K562 (cell line): ENCODE measurements at places on chromosomes 5 and 9. TPM values are rescaled to one million over a fixed set of nuclear protein-coding genes. Genes with fewer than 3 reads are reported as not detected.
A peak's percentile ranks its signal among the peaks of the same experiment; 100 is the strongest.

- DNase-seq = no peak
- no peaks in the 10 kb centered on the region for H3K4me1 ChIP-seq
- H3K4me3 ChIP-seq = no peak overlapping the region
- H3K27ac ChIP-seq = no peak overlapping the region
- no peaks in the 10 kb centered on the region for H3K36me3 ChIP-seq
- no peaks in the 10 kb centered on the region for H3K27me3 ChIP-seq
These were observed 22.6 kb downstream of the SEMA5A start for GRCh38 chr5:9523090-9523823.

- H3K27ac ChIP-seq = no peak overlapping the region
- H3K4me1 ChIP-seq = no peaks in the 10 kb centered on the region
- H3K27me3 ChIP-seq = peaks cover 2% of the 10 kb centered on the region; the same call in 2 of the 3 replicates
- no peak for DNase-seq
- H3K36me3 ChIP-seq = no peaks in the 10 kb centered on the region
- H3K4me3 ChIP-seq = no peak overlapping the region
These were observed 78.3 kb upstream of the IRX1 start for GRCh38 chr5:3517348-3517747.

DNA sequence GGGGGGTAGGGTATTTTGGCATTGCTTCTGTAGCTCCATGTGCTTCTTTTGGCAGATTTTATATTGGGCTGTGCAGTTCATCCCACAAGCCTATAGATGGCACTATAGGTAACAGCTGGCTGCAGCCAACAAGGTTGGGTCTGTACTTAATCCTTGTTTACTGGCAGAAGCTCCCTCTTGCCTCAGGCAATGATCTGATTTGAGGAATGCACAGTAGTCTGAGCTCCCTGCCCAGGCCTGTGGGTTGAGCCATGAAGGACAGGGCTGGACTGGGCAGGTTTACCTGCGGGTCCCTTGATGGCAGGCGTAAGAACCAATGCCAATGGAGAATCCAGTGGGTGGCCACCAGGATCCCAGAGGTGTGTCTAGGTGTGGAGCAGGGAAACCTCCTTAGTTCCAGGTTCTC, 11.7 kb upstream of the OR1J2 start:
- H3K27ac ChIP-seq = no peak overlapping the region
- no peaks in the 10 kb centered on the region for H3K4me1 ChIP-seq
- no peak overlapping the region for H3K4me3 ChIP-seq
- H3K36me3 ChIP-seq = no peaks in the 10 kb centered on the region
- no peaks in the 10 kb centered on the region for H3K27me3 ChIP-seq
- peak; percentile 44 for DNase-seq

- DNase-seq = no peak
- peaks cover 58% of the 10 kb centered on the region for H3K27me3 ChIP-seq
- H3K36me3 ChIP-seq = no peaks in the 10 kb centered on the region
- H3K27ac ChIP-seq = no peak overlapping the region
- H3K4me1 ChIP-seq = no peaks in the 10 kb centered on the region
These were observed 36.7 kb upstream of the ORM1 start for GRCh38 chr9:114286146-114286679.

- no peak overlapping the region for H3K4me3 ChIP-seq
- H3K27me3 ChIP-seq = no peaks in the 10 kb centered on the region
- H3K36me3 ChIP-seq = no peaks in the 10 kb centered on the region
- DNase-seq = no peak
These were observed 357.8 kb downstream of the TMEM38B start for GRCh38 chr9:106052166-106052565.

The PLEKHG4B gene
- 0.02 and 0.04 TPM in 2 replicates for total RNA-seq

The IL13 gene
- total RNA-seq = not detected in 2 replicates

- no peak overlapping the region for H3K27ac ChIP-seq
- no peaks in the 10 kb centered on the region for H3K27me3 ChIP-seq
- no peak overlapping the region for H3K4me3 ChIP-seq
These were observed 244.9 kb upstream of the TYRP1 start for GRCh38 chr9:12448246-12448645.

The ZNG1E gene
- 39.1 and 42.1 TPM in 2 replicates for total RNA-seq

- no peak overlapping the region for H3K4me3 ChIP-seq
- DNase-seq = no peak
- H3K36me3 ChIP-seq = no peaks in the 10 kb centered on the region
These were observed 357.8 kb downstream of the KDM4C start for GRCh38 chr9:7115606-7116005.

DNA sequence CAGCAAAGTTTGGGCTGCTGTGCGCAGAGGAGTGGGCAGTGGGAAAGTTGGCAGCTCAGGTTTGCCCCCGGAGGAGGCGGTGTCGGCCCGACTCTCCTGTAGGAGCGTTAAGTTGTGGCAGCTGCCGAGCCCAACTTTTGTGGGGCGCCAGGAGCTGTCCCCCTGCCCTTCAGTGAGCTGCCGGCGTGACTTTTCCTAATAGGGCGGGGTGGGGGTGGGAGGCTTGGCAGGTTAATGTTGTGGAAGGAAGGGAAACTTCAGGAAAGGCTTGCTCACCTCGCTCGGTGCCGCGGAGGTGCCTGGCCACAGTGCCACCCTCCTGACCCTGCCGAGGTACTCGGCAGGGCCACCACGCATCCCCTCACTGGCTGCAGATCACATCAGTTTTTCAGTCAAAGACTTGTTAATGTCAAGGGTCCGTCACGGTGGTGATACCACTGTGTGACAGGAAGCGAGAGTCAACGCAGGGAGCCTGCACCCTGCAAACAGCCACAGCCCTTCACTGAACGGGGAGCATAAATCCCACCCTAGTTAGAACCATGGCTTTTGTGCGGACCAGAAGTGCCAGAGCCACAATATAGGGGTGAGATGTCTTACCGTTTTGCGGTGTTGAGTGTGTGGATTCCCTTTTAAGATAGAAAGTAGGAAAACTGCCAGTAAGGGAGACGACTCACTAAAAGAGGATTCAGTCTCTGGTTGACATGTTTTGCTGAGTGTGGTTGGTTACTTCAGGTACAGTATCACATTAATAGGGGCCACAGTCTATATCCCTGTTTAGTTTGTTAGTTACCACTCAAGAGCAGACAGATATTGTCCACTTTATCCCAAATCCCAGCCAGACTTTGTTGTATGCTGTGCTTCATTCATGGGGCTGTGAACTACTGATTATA, 796 bp downstream of the LNPEP start:
- peaks cover 36% of the 10 kb centered on the region for H3K4me1 ChIP-seq
- no peaks in the 10 kb centered on the region for H3K27me3 ChIP-seq
- H3K36me3 ChIP-seq = peaks cover 6% of the 10 kb centered on the region; the same call in 1 of the 3 replicates
- peak overlapping the region; percentile 85 for H3K27ac ChIP-seq

DNA sequence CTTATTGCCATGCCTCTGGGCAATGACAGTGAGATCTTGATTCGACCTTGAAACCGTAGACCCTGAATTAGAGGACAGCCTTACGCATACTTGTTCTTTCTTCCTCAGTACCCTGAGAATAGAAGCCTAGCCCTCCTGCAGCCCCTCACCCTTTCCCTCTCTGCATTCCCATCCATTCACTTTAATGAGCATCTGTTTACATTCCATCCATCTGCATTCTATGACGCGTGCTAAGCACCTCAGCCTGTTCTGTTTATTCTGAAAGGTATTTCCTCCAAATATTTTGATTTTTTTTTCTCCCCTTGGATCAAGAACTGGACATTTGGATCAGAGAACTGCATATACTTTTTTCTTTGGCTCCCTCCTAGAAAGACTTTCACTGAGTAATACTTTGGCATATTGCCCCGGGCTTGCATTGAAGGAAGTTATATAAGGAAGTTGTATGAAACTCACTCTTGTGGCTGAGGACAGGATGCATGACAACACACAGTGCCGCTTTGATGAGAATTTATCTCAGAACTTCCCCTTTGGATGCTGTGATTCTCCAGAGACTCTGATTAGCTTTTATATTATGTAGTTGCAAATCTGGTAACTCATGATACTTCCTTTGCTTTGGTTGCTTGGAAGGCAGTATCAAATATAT, 15.7 kb downstream of the TMEM8B start:
- DNase-seq = no peak
- H3K4me1 ChIP-seq = no peaks in the 10 kb centered on the region
- H3K27me3 ChIP-seq = no peaks in the 10 kb centered on the region; the same call in 1 of the 3 replicates
- no peak overlapping the region for H3K4me3 ChIP-seq
- H3K36me3 ChIP-seq = no peaks in the 10 kb centered on the region

DNA sequence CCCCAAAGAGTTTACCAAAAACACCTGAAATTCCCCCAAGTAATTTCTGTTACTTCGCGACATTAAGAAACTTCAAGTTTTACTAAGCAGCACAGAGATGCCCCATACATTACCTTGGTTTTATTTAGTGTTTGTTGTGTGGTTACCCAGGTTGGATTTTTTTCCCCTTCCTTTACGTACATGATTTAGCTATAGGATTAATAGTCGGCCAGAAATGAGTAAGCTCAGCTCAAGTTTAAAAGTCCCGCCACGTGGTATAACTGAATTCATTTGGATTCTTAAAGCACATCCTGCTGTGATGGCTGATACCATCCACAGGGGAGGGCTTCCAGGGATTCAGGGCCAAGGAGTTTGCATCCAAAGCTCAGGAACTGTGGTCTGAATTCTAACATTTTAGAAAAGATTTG, 75.9 kb downstream of the DAP start:
- H3K4me1 ChIP-seq = peaks cover 12% of the 10 kb centered on the region
- H3K36me3 ChIP-seq = peaks cover 60% of the 10 kb centered on the region; the same call in 2 of the 3 replicates

- no peak overlapping the region for H3K4me3 ChIP-seq
- no peak overlapping the region for H3K27ac ChIP-seq
- peaks cover 58% of the 10 kb centered on the region for H3K36me3 ChIP-seq
- H3K27me3 ChIP-seq = no peaks in the 10 kb centered on the region
- H3K4me1 ChIP-seq = peaks cover 33% of the 10 kb centered on the region; the same call in 2 of the 3 replicates
These were observed 35.2 kb downstream of the MRPS27 start for GRCh38 chr5:72284559-72285423.

DNA sequence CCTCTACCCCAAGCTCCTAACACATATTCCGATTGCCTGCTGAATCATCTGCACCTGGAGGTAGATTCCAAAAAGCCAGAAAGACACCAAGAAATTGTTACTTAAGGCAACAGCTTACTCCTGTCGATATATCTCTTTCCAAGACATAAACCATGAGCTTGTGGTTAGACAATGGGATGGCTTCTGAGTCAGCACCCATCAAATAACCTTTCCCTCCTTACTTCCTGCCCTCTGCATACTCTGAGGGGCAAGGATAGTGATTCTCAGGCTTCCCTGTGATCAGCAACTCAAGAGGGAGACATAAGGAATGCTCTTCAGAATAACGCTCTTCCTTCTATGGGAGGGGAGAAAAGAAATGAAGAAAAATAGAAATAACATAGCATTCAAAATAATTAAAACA, 70.9 kb downstream of the TMEM215 start:
- DNase-seq = no peak
- no peak overlapping the region for H3K27ac ChIP-seq
- no peak overlapping the region for H3K4me3 ChIP-seq
- no peaks in the 10 kb centered on the region for H3K36me3 ChIP-seq
- H3K27me3 ChIP-seq = no peaks in the 10 kb centered on the region
- H3K4me1 ChIP-seq = no peaks in the 10 kb centered on the region

GRCh38 chr5:44952376-44952775, 143.6 kb downstream of the MRPS30 start:
- no peak overlapping the region for H3K4me3 ChIP-seq
- no peaks in the 10 kb centered on the region for H3K4me1 ChIP-seq
- no peak overlapping the region for H3K27ac ChIP-seq
- no peaks in the 10 kb centered on the region for H3K36me3 ChIP-seq
- H3K27me3 ChIP-seq = no peaks in the 10 kb centered on the region

DNA sequence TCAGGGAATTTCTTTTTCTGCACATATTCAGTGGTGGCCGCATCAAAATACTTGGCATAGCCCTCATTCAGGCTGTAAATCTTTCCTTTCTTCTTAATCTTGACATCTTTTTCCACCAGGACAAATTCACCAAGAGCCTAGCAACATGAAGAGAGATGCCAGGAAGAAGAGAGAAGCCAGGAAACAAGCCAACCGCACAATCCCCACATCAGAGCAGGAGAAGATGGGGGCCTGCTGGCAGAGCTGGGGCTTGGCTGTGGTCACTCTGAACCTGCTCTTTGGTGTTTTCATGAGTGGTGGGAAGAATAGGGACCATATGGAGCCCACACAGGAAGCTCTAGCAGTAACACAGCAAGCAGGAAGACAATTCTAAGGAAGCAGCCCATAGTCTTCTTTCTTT, 12.4 kb downstream of the PCAT7 start:
- no peak overlapping the region for H3K27ac ChIP-seq
- no peaks in the 10 kb centered on the region for H3K4me1 ChIP-seq
- H3K36me3 ChIP-seq = no peaks in the 10 kb centered on the region
- DNase-seq = no peak
- H3K27me3 ChIP-seq = peaks cover 58% of the 10 kb centered on the region

The UBE2QL1 gene
- not detected in 2 replicates for total RNA-seq

DNA sequence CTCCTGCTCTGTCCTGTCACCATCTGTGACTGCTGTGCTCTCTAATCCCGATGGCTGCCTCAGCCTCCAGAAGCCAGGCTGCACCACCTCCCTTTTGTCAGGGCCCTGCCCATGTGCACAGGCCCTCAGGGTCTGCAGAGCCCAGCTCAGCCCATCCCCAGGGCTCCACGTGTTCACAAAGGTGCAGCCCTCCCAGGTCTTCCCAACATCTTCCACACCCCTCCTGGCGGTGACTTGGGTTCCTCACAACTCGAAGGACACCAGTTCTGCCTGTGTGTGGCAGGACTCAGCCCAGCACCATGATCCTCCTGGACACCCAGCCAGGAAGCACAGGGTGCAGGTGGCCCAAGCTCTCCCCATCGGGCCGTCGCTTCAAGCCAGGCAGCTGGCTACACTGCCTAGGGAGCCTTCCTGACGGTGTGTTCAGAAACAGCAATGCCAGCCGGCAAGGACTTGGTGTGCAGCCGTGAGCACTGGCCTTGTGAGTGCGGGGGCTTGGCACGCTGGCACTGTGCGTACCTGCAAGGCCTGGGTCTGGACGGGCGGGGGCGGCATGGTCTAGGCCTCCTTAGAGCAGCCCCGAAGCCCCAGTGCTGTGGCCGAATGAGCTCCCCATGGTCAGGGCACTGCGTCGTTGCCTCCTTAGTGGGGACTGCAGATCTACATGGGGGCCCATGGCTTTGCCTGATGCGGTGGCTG, 96.1 kb downstream of the MRPL36 start:
- H3K36me3 ChIP-seq = no peaks in the 10 kb centered on the region
- H3K27ac ChIP-seq = no peak overlapping the region
- no peak for DNase-seq

DNA sequence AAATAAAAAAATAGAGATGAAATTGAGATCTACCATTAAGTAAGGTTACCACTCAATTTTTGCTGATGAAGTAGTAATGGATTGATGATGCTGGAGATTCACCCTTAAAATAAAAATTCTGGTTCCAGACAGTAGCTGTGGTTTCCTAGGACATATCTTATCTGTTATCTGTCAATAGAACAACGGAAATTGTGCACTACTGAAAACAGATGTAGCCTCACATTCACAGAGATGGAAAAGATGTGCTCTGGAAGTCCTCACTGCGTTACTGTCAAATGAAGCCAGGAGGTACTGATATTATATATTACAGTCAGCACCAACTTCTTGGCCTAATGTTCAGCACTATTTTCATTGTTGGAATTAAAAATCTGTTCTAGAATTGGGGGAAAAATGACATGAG, 154.0 kb downstream of the SLC24A2 start:
- H3K27me3 ChIP-seq = no peaks in the 10 kb centered on the region
- H3K27ac ChIP-seq = no peak overlapping the region

The TEK gene
- total RNA-seq = 0.07 and 0.16 TPM in 2 replicates
